Activated T-cell treated with anti-CD3 and anti-CD28 coated beads, Interleukin-2, amount 50 U/mL, for 24 hours (primary cell): ENCODE measurements at places on chromosomes 2 and 18.
A peak's percentile ranks its signal among the peaks of the same experiment; 100 is the strongest.

GRCh38 chr2:2166881-2167280 is 164.2 kb downstream of the MYT1L start:
- peaks cover 2% of the 10 kb centered on the region for H3K27me3 ChIP-seq
- H3K4me3 ChIP-seq, result no peak overlapping the region
- no peaks in the 10 kb centered on the region for H3K36me3 ChIP-seq
- DNase-seq, result no peak
- peaks cover 4% of the 10 kb centered on the region for H3K4me1 ChIP-seq

- no peak overlapping the region for H3K4me3 ChIP-seq
- DNase-seq, result no peak
- H3K27ac ChIP-seq, result no peak overlapping the region
- no peaks in the 10 kb centered on the region for H3K36me3 ChIP-seq
- H3K4me1 ChIP-seq, result no peaks in the 10 kb centered on the region
These were observed 11.2 kb downstream of the RND3 start for GRCh38 chr2:150476286-150476685.

DNA sequence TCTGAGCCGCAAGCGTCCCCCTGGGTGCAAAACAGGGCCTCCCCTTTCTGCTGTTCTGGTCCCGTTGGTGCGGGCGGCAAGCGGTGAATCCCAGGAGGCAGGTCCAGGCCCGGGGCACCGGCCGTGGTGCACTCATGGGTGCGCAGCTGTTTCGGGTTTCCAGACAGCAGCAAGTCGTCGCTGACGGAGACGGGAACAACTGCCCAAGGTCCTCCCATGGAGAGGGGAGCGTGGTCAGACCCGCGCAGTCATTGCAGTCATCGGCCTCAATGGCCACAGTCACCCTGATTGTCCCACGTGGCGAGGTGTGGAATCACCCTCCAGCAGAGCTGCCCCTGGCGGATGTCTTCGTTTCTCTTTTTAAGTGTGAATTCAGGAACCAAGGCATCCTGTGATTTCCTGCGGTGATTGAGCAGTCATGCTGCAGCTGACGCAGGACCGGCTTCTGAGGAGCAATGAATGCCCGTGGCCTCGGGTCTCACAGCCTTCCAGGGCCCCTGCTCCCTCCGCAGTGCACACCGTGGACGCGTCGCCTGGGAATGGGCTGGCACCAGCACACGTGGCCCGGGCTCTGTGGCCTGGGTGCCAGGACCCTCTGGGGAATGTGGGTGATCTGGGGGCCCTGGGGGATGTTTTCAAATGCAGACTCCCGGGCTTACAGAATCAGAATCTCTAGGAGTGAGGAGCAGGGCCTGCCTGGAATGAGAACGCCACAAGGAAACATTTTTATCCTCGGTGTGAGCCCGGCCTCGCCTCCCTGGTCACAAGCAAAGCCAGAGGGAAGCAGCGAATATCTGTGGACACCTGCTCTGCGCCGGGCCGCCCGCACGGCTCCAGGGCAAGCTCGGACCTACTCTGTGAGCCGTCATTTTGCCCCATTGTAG is 244.2 kb upstream of the SALL3 start:
- no peak for DNase-seq
- H3K27me3 ChIP-seq, result no peaks in the 10 kb centered on the region
- no peak overlapping the region for H3K4me3 ChIP-seq
- H3K27ac ChIP-seq, result no peak overlapping the region

DNA sequence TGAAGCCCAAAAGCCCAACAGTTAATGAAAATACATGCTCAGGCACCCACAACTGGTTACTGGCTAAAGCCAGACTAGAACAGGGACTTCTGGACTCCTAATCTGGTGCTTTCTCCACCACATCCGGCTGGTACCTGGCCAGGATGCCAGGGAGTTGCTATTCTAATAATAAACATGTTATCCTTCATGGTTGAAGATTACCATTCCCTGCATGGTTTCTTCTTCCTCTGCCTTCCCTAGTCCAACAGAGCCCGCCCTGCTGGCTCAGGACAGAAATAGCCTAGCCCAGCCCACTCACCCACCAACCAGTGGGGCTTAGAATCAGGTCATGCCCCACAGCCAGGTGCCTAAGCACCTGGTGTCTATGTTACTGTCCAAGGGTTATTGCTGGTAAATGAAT is 184.2 kb downstream of the TMEM247 start:
- no peak overlapping the region for H3K27ac ChIP-seq
- peaks cover 45% of the 10 kb centered on the region for H3K27me3 ChIP-seq
- no peaks in the 10 kb centered on the region for H3K4me1 ChIP-seq
- no peak for DNase-seq
- H3K36me3 ChIP-seq, result no peaks in the 10 kb centered on the region

DNA sequence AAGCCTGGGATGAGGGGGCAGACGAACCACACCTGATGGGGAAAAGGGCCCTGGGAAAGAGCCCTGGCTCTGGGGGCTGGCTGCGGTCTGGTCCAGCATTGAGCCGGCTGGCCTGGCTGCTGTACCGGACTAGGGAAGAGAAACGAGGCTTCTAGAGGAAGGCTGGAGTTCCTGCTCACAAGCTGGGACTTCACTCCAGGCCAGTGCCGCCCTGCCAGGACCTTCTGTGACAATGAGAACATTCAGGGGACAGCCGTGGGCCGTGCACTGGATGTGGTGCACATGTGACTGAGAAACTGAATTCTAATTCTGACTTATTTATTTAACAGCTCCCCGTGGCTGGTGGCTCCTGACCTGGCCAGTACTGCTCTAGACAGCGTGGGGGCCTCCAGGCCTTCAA is 269.3 kb downstream of the HDAC4 start:
- no peak overlapping the region for H3K27ac ChIP-seq
- DNase-seq, result no peak
- H3K36me3 ChIP-seq, result peaks cover 93% of the 10 kb centered on the region

GRCh38 chr2:68368654-68369336 is 3.7 kb downstream of the PLEK start:
- H3K4me3 ChIP-seq, result no peak overlapping the region
- H3K4me1 ChIP-seq, result peaks cover 23% of the 10 kb centered on the region
- no peak overlapping the region for H3K27ac ChIP-seq
- peaks cover 7% of the 10 kb centered on the region for H3K27me3 ChIP-seq
- H3K36me3 ChIP-seq, result no peaks in the 10 kb centered on the region

DNA sequence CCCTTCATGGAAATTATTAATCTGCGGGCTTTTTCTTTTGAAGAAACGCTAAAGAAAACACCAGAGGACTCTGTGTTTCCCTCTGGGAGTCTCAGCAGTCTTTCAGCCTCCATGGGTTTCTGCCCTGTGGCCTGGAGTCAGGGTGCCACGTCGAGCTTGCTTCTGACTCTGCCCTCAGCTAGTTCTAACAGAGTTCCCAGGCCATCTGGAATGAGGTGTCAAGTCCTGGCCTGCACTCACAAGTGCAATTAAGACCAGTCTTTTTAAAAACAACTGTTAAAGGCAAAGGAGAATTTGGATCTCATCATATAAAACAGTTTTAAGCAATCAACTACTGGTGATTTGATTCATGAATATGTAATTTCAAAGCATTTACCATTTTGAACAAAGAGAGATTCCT is 157.3 kb downstream of the RHBDD1 start:
- H3K4me3 ChIP-seq, result no peak overlapping the region
- no peak overlapping the region for H3K27ac ChIP-seq
- peaks cover 22% of the 10 kb centered on the region for H3K4me1 ChIP-seq
- H3K27me3 ChIP-seq, result no peaks in the 10 kb centered on the region

DNA sequence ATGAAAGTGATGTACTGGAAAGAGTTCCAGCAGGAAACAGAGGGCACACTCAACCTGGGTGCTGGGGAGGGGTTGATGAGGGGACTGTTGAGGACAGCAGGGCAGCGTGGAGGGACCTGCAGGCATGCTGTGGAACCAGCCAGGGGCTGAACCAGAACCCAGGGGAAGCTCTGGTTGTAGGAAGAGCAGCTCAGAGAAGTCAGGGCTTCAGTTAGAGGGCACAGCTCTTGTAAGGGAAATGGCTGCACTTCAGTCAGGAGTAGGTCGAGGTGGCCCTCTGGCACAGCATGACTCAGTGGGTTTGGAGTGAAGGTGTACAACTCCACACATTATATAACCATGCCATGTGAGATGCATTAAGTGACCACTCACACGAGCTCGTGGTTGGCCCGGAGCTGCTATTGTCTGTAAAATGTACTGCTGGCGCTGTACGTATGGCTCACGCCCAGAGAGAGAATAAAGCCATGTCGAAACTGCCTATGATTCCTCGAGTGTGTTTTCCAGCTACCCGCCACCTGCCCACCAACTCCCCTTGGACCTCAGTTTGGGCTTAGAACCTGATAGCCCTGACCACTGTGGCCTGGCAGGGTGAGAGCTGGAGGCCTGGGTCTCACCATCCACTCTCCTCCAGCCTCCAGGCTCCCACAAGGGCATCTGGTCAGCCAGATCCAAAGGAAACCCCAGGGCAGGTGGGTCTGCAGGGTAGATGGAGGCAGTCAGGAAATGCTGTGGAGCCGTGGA is 136.5 kb upstream of the HS6ST1 start:
- H3K27me3 ChIP-seq, result peaks cover 27% of the 10 kb centered on the region
- no peaks in the 10 kb centered on the region for H3K36me3 ChIP-seq
- no peak overlapping the region for H3K4me3 ChIP-seq
- no peak for DNase-seq
- no peak overlapping the region for H3K27ac ChIP-seq
- H3K4me1 ChIP-seq, result no peaks in the 10 kb centered on the region

DNA sequence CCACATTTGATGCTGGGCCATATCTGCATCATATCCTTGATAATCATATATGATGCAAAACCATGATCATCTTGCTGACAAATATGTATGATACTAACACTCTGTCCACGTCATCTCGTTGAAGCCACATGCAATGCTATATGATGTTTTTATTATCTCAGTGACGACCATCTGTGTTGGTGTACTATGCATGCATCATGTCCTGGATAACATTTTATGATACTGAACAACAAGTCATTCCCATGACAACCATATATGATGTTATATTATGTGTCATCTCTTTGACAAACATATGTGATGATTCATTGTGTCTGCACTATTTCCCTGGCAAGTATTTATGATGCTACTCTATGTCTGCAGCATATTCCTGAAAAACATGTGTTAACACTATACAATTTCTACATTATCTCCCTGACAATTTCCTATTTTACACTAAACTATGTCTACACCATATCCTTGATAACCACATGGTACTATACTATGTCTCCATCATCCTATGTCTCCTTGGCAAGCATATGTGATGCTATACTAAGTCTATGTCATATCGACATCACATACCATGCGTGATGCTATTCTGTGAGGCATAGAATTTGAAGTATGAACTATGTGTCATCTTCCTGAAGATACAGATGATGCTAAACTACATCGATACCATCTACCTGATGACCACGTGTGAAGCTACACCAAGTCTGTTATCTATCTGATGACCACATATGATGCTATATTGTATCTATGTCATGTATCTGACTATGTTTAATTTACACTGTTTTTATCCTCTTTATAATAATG is 37.0 kb downstream of the DAW1 start:
- no peak overlapping the region for H3K4me3 ChIP-seq
- H3K4me1 ChIP-seq, result no peaks in the 10 kb centered on the region
- no peak overlapping the region for H3K27ac ChIP-seq
- H3K36me3 ChIP-seq, result no peaks in the 10 kb centered on the region
- no peaks in the 10 kb centered on the region for H3K27me3 ChIP-seq

- DNase-seq, result no peak
- no peaks in the 10 kb centered on the region for H3K36me3 ChIP-seq
- H3K4me3 ChIP-seq, result no peak overlapping the region
- no peak overlapping the region for H3K27ac ChIP-seq
- peaks cover 15% of the 10 kb centered on the region for H3K4me1 ChIP-seq
- peaks cover 10% of the 10 kb centered on the region for H3K27me3 ChIP-seq
These were observed 34.8 kb downstream of the POU3F3 start for GRCh38 chr2:104888489-104889258.

- peaks cover 21% of the 10 kb centered on the region for H3K4me1 ChIP-seq
- peak overlapping the region; percentile 53 for H3K4me3 ChIP-seq
These were observed 64.7 kb downstream of the FBXO15 start for GRCh38 chr18:74082742-74083556.

GRCh38 chr2:23593752-23594459 is 208.9 kb downstream of the KLHL29 start:
- no peaks in the 10 kb centered on the region for H3K36me3 ChIP-seq
- H3K27ac ChIP-seq, result no peak overlapping the region
- no peaks in the 10 kb centered on the region for H3K27me3 ChIP-seq
- no peak for DNase-seq
- no peak overlapping the region for H3K4me3 ChIP-seq

DNA sequence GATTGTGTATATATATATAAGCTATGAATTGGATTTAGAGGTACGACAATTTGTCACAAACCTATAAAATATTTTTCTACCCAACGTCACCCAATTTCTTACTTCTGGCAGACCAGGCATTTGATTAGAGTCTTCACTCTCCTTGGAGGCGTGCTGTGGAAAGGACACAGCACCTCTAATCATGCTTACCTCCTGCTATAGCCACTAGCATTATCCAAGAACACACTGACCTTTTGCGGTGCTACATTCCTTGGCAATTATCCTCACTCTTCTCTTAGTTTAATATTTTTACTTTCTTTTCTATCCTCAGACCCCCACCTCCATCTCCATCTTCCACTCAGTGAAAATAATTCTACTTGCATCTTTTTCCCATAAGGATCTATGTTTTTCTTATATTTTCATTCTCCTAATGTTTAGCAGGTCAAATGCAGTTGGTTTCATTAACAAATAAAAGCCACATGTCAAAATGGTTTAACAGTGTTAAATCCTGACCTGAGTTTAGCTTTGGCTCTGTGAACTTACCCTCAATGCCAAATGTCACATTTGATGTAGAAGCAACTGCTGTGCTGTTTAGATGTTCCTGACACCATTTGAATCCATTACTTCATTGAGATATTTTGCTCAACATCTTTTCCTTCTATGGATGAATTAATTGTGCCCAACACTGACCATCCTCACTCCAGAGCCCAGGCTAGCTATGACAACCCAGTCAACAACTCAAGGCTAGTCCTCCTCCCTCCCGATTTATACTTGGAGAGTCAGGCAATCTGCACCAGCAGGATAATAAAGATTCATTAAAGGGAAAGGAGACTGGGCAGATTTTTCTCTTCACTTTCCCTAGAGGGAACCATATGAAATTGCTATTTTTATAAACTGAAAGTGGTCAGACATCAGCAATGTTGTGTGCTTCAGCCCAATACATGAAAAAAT is 240.5 kb downstream of the MREG start:
- H3K4me3 ChIP-seq, result no peak overlapping the region
- DNase-seq, result no peak
- H3K27me3 ChIP-seq, result peaks cover 14% of the 10 kb centered on the region

DNA sequence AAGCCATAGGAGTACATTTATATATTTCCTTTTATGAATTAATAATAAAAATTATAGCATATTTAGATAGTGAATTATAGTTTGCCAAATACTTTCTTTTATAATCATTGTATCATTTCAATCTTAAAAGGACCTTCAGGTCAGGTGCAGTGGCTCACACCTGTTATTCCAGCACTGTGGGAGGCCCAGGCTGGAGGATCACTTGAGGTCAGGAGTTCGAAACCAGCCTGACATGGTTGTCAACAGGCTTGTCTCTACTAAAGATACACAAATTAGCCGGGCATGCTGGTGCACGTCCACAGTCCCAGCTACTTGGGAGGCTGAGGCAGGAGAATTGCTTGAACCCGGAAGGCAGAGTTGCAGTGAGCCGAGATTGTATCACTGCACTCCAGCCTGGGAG is 19.7 kb downstream of the APOB start:
- H3K4me3 ChIP-seq, result no peak overlapping the region
- DNase-seq, result no peak
- no peaks in the 10 kb centered on the region for H3K4me1 ChIP-seq
- peaks cover 23% of the 10 kb centered on the region for H3K27me3 ChIP-seq
- H3K27ac ChIP-seq, result no peak overlapping the region

GRCh38 chr18:40208958-40209357 is 1746.1 kb upstream of the PIK3C3 start:
- H3K36me3 ChIP-seq, result no peaks in the 10 kb centered on the region
- no peak overlapping the region for H3K27ac ChIP-seq
- H3K4me3 ChIP-seq, result no peak overlapping the region

- H3K4me1 ChIP-seq, result peaks cover 10% of the 10 kb centered on the region
- no peak overlapping the region for H3K4me3 ChIP-seq
- peak overlapping the region; percentile 26 for H3K27ac ChIP-seq
- DNase-seq, result no peak
These were observed 72.0 kb upstream of the SH3BP4 start for GRCh38 chr2:234879671-234880455.
